ENCODE measurements at places on chromosomes 5 and 9. TPM values are rescaled to one million over a fixed set of nuclear protein-coding genes. Genes with fewer than 3 reads are reported as not detected.
A peak's percentile ranks its signal among the peaks of the same experiment; 100 is the strongest.

DNA sequence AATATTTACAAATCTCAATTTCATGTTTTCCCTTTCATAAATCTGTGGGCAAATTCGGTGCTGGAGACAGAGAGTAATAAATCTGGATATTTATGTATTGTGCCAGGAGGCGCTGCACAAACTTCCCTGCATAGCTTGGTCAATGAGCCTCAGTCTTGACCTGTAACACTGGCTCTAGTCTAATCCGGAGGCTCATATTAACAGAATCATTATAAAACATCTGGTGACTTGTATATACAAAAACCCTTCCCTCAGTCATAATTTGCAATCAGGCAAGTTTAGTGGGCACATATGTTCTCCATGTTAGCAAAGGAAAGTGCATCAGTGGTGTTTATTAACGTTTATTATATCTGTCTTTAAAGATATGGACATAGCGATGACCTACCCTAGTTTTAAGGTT lies 104.0 kb upstream of the BNC2 start:
- H3K27me3 ChIP-seq: no peaks in the 10 kb centered on the region
- no peak for DNase-seq
- no peak overlapping the region for H3K27ac ChIP-seq
- H3K4me3 ChIP-seq: no peak overlapping the region

GRCh38 chr5:82106207-82106606 lies 134.4 kb downstream of the ATG10 start:
- no peaks in the 10 kb centered on the region for H3K27me3 ChIP-seq
- no peaks in the 10 kb centered on the region for H3K36me3 ChIP-seq
- H3K4me3 ChIP-seq: no peak overlapping the region
- H3K4me1 ChIP-seq: peaks cover 3% of the 10 kb centered on the region

GRCh38 chr9:36748322-36748899 lies 175.7 kb downstream of the MELK start:
- H3K4me3 ChIP-seq: no peak overlapping the region
- no peaks in the 10 kb centered on the region for H3K4me1 ChIP-seq
- DNase-seq: no peak

DNA sequence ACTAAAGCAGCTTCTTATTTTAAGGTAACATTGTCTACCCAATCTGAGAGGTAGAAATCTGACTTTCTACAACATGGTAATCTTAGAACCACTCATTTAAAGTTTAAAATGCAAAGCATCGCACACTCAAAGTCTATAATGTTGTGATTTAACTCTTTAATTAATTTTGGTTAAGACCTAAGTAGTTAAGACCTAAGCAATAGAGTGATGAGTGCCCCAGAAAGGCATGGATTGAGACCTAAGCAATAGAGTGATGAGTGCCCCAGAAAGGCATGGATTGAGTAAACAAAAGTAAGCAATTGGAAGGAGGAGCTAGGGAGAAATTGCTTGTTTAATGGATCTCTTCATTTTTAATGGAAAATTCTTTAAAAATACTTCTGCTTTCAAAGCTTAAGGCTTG lies 86.8 kb downstream of the NLN start:
- H3K27ac ChIP-seq: no peak overlapping the region
- peaks cover 47% of the 10 kb centered on the region for H3K36me3 ChIP-seq
- H3K4me1 ChIP-seq: no peaks in the 10 kb centered on the region
- DNase-seq: no peak
- no peak overlapping the region for H3K4me3 ChIP-seq
- H3K27me3 ChIP-seq: no peaks in the 10 kb centered on the region

- H3K36me3 ChIP-seq: no peaks in the 10 kb centered on the region
- DNase-seq: no peak
- no peaks in the 10 kb centered on the region for H3K27me3 ChIP-seq
- no peak overlapping the region for H3K4me3 ChIP-seq
- peaks cover 14% of the 10 kb centered on the region for H3K4me1 ChIP-seq
- no peak overlapping the region for H3K27ac ChIP-seq
Measured at GRCh38 chr9:130138791-130139190, 33.4 kb upstream of the NCS1 start.

- H3K4me3 ChIP-seq: no peak overlapping the region
- no peak overlapping the region for H3K27ac ChIP-seq
- H3K27me3 ChIP-seq: no peaks in the 10 kb centered on the region
Measured at GRCh38 chr9:19484699-19485098, 75.9 kb downstream of the ACER2 start.

- no peaks in the 10 kb centered on the region for H3K36me3 ChIP-seq
- H3K4me3 ChIP-seq: no peak overlapping the region
- H3K4me1 ChIP-seq: no peaks in the 10 kb centered on the region
- no peak for DNase-seq
- H3K27ac ChIP-seq: no peak overlapping the region
- no peaks in the 10 kb centered on the region for H3K27me3 ChIP-seq
Measured at GRCh38 chr5:128513806-128514205, 24.2 kb downstream of the FBN2 start.

DNA sequence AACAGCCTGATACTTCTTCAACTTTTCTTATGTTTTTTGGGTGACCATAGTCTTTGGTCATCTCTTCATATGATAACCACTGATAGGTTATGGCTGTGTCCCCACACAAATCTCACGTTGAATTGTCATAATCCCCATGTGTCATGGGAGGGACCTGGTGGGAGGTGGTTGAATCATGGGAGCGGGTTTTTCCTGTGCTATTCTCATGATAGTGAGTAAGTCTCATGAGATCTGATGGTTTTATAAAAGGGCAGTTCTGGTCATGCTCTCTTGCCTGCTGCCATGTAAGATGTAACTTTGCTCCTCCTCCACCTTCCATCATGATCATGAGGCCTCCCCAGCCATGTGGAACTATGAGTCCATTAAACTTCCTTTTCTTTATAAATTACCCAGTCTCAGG lies 8.7 kb downstream of the RHOBTB3 start:
- no peak for DNase-seq
- no peak overlapping the region for H3K27ac ChIP-seq
- H3K27me3 ChIP-seq: no peaks in the 10 kb centered on the region
- H3K4me1 ChIP-seq: no peaks in the 10 kb centered on the region

DNA sequence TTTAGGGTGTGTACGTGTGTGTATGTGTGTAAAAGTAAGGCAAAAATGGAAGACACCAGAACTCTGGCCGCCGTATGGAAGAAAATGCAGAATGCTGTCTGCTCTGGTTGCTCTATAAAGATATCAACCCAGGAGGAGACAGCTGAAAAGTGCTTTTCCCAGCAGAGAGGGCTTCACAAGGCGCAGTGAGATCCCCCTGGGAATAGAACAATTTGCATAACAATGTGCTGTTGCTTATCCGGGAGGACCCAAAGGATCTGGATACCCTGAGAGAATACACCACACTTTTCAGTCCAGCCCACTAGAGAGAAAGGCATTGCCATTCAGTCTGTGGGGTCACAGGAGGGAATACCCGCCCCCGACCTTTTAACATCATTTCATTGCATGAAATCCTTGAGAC lies 230.6 kb downstream of the EBF1 start:
- H3K4me3 ChIP-seq: no peak overlapping the region
- H3K27me3 ChIP-seq: no peaks in the 10 kb centered on the region
- H3K4me1 ChIP-seq: peaks cover 6% of the 10 kb centered on the region
- no peak for DNase-seq
- H3K36me3 ChIP-seq: no peaks in the 10 kb centered on the region

DNA sequence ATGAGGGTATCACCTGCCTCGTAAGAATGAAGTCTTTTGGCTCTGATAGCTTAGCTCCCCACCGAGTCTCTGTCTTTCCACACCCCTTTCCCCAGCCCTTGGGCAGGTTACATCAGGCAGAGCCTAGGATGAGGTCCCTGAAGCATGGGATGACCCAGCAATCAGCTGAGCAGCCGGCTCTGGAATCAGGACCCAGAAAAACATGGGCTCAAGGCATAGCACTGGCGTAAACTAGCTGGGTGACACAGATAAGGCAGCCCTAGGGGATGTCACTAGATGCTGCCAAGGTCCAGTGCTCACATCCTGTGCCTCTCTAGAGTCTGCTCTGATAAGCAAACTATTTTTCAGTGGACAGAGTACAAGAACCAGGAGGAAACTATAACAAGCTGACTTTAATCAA lies 26.6 kb downstream of the IDNK start:
- no peaks in the 10 kb centered on the region for H3K27me3 ChIP-seq
- 0 out of 2 replicates have a peak overlapping the region, but pooled peaks have one; percentile 19 for H3K27ac ChIP-seq

Gene LCN9
- total RNA-seq: 3.7 TPM

Gene SGTB
- 17.8 TPM for total RNA-seq

Gene TRAF1
- total RNA-seq: 1.5 TPM

Gene SH3TC2
- 0.77 TPM for total RNA-seq
